ENCODE measurements at places on chromosomes 12 and 14.

- no peak for DNase-seq
Observed at GRCh38 chr12:107302649-107303341, 209.4 kb upstream of the CRY1 start.

DNA sequence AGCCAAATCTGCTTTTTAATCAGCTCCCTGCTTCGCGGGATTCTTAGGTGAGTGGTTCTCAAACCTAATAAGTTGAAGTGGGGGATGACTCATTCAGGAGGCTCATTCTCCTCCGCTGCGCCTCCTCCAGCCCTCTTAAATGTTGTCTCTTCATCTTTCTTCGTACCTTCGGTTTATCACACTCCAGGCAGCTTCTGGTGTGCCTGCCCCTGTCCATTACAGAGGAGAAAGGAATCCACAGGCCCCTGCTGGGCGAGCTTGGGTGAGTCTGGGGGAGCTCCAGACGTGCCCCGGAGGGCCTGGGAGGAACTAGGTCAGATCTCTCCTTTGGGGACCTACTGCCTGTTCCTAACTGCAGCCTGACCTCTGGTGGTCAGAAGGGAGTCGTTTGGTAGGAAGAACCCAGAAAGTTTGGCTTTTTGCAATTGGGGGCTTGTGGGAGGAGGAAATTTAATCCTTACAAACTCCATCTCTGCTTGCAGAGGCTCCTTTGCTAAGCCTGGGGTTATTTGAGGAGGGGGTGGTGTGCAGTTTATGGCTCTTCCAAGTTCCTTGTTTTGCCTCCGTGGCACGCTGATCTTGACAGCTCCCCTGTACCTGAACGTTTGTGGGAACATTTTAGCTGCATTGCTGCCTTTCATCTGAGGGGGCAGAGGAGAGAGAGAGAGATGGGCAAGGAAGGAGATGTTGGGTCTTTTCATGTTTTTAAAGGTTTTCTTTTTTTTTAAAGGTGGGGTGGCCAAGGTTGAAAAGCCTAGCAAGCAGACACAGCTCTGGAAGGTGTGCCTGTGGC, 84.1 kb upstream of the GNG2 start:
- no peak for DNase-seq

DNA sequence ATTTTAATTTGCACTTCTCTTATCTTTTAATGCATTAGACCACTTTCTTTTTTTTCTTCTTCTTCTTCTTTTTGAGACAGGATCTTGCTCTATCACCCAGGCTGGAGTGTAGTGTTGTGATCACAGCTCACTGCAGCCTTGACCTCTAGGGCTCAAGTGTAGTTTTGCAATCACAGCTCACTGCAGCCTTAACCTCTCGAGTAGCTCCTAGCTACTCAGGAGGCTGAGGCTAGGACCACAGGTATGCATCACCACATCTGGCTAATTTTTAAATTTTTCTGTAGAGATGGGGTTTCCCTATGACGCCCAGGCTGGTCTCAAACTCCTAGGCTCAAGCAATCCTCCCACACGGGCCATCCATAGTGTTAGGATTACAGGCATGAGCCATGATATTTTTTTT, 12.7 kb downstream of the TMED8 start:
- DNase-seq: no peak

- DNase-seq: no peak
Observed at GRCh38 chr12:111606767-111607230, 7.7 kb upstream of the ATXN2 start.

DNA sequence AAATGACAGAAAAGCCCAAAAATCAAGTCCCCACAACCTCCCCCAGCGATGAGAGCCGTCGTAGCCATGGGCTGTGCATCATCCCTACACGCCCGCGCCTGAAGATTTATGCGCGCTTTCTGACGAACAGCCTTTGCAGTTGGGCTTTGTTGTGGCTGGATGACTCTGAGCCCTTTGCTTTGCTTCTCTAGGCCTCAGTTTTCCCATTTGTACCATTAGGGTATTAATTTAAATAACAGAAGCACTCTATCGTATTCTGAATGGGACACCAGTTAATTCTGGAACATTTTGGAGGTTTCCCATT, 24.2 kb downstream of the SFSWAP start:
- DNase-seq: no peak

- DNase-seq: no peak
Observed at GRCh38 chr14:91929700-91930099, 17.8 kb downstream of the FBLN5 start.

DNA sequence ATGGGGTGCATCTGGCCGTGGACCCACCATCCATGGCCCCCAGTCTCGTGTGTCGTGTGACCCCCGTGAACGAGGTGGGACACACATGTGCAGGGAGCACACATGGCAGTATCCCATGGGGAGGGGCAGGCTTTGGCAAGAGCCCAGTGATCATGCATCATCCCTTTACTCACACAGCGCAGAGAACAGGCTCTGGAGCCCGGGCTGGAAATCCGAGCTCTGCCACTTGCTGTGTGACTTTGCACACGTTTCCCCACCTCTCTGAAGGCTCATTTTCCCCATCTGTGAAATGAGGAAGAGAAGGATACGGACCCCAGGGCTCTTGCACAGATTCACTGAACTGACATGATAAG, 119.9 kb downstream of the PHETA1 start:
- no peak for DNase-seq

GRCh38 chr14:92259613-92260357, 63.2 kb upstream of the SLC24A4 start:
- DNase-seq: no peak

DNA sequence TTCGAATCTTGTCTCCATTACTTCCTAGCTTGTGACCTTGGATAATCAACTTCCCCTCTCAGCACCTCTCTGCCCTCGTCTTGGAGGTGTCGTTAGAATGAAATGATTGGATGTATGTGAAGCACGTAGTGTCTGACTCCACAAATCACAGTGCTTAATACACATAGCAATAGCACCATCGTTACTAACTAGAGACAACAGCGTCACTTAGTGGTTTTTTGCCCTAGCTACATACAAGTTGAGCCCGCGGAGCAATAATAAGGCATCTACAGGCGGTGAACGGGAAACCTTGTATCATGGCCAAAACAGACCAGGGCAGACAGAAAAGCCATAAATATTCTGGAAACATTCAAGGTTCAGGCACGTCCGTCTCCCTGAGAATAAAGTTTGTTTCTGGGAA, 154.9 kb downstream of the ASCL4 start:
- DNase-seq: no peak

DNA sequence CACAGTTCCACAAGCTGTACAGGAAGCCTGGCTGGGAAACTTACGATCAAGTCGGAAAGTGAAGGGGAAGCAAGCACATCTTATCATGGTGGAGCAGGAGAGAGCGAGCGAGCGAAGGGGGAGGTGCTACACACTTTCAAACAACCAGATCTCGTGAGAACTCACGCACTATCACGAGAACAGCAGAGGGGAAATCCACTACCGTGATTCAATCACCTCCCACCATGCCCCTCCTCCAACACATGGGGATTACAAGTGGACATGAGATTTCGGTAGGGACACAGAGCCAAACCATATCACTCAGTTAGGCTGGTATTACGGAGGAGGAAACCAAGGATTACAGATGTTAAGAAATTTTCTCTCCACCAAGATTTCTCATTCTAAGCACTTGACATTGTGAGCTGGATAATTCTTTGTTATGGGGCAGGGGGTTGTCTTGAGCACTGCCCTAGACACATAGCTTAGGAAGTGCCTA, 262.0 kb upstream of the G2E3 start:
- DNase-seq: no peak
